ENCODE measurements at places on chromosomes 11 and 22.

DNA sequence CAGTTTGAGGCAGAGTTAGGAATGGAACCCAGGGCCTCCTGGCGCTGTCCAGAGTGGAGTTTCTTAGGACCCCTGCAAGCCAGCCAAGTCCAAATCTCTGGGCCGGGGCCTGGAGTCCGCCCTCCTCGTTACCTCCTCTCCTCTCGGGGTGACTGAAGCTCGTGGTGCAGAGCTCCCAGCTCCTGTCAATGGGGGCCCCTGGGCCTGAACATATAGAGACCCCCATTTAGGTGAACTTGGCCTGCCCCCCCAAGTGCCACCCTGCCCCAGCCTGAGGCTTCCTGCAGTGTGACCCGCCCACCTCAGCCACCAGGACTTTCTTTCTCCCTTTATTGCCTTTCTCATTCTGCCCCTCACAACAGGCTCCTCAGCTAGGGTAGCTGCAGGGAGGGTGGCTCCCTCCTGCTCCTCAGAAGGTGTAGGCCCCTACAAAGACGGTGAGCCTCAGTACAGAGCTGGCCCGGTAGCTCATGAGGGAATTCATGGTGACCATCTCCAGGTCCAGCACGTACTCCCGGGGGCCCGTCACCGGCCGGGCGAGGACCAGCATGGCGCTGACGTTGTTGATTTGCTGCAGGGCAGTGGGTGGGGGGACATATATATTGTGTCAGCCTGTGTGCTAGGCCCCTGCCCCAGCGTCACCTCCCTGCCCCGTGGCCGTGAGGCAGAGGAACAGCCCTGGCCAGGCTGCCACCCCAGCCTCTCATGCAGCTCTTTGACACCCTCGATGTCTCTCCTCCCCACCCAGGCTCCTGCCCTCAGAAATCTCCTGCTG lies 5.9 kb downstream of the EFEMP2 start:
- no peak for DNase-seq

DNA sequence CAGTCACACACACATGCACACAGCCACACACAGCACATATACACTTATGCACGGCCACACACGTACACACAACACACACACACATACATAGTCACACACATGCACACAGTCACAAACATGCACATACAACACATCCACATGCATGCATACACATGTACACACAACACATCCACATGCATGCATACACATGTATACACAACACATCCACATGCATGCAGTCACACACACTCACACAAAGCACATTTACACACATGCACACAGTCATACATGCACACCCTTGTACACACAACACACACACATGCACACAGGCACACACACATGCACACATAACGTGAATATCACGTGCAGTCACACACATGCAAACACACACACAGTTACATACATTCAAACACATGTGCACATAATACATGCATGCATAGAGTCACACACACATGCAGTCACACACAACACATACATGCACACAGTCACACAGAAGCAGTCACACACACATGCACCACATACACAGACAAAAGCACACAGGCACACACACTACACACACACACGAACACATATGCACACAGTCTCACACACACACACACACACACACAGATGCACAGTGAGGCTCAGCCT lies 18.8 kb downstream of the IFITM10 start:
- no peak for DNase-seq

GRCh38 chr11:27700351-27701301 lies at the start of gene BDNF:
Gene BDNF, minus strand, starts transcription at chr11:27700455. Its CDS starts 41,891 bp downstream, at chr11:27658564.
- peak; percentile 53 for DNase-seq

- DNase-seq, result no peak
Measured at GRCh38 chr11:1877211-1878136, 14.2 kb downstream of the PRR33 start.

GRCh38 chr22:33299245-33299956 lies 241.2 kb upstream of the SYN3 start:
- DNase-seq, result no peak

GRCh38 chr11:107847184-107847583 lies 11.4 kb downstream of the SLC35F2 start:
- DNase-seq, result no peak

GRCh38 chr11:75595429-75595828 lies 33.4 kb downstream of the SERPINH1 start:
- DNase-seq, result no peak

DNA sequence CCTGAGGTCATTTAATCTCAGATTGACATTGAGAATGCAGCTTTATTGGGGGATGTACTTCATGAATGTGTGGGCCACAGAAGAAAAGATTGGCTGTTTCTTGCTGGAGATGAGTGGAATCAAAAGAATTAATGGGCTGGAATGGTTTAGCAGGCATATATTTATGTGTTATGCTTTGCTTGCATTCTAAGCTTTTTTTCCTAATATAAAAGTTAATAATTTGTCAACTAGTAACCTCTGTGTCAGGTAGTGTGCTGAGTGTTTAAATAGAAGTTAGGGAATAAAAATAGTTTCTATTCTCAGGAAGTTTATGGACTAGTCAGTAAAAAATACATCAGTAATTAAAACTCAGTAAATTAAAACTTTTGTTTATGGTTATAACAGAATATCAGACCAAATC lies 67.4 kb upstream of the PRODH start:
- no peak for DNase-seq

GRCh38 chr11:111205632-111206385 lies 39.7 kb upstream of the POU2AF2 start:
- no peak for DNase-seq

- no peak for DNase-seq
Measured at GRCh38 chr11:119091178-119091577, 6.5 kb downstream of the HMBS start.

GRCh38 chr11:41190437-41191082 lies 268.9 kb downstream of the LRRC4C start:
- no peak for DNase-seq

- no peak for DNase-seq
Measured at GRCh38 chr11:3914805-3915204, 59.3 kb downstream of the STIM1 start.

- DNase-seq, result peak; percentile 92
Measured at GRCh38 chr11:48018528-48019216, 38.3 kb downstream of the PTPRJ start.

- DNase-seq, result peak; percentile 35
Measured at GRCh38 chr11:125423247-125423849, 72.7 kb downstream of the FEZ1 start.

GRCh38 chr22:42991010-42991651 lies 23.8 kb downstream of the PACSIN2 start:
- DNase-seq, result peak; percentile 56

- peak; percentile 90 for DNase-seq
Measured at GRCh38 chr22:39205344-39206021, 39.3 kb downstream of the PDGFB start.

GRCh38 chr11:1207401-1208143 lies 15.3 kb upstream of the MUC5B start:
- DNase-seq, result no peak

DNA sequence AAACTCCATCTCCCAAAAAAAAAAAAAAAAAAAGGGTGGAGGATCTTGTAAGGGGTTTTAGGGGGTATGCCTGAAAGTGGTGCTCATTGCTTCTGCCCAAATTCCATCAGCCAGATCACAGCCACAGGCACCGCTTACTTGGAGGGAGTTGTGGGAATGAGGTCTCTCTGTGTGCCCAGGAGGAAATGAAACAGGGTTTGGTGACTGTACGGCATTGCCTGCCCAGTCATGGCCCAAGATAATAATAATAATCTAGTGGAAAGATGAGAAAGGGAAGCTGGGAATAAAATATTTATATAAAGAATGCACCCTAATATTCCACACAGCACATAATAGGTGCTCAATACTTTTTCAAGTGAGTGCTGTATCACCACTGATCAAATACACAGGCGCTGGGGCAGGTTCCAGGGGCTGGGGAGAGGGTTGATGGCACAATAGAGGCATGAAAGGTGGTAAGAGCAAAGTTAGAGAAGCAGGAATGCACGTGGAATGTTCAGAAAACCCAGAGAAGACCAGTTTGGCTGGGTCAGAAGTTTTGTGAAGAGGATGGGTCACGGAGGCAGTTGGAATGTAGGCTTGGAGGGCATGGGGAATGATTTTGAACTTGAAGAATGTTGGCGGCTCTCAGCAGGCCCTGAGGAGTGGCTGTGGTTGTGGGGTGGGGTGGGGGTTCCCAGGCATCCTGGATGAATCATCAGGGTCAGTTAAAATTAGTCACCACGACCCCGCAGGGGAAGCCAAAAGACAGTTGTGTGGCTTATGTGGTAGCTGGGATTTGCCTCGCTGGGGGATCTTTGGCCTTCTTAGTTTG lies 12.5 kb upstream of the MB start:
- peak; percentile 88 for DNase-seq

- no peak for DNase-seq
Measured at GRCh38 chr11:75160220-75160757, 9.4 kb downstream of the SLCO2B1 start.

GRCh38 chr22:42645341-42645937 lies 3.8 kb downstream of the CYB5R3 start:
- no peak for DNase-seq

DNA sequence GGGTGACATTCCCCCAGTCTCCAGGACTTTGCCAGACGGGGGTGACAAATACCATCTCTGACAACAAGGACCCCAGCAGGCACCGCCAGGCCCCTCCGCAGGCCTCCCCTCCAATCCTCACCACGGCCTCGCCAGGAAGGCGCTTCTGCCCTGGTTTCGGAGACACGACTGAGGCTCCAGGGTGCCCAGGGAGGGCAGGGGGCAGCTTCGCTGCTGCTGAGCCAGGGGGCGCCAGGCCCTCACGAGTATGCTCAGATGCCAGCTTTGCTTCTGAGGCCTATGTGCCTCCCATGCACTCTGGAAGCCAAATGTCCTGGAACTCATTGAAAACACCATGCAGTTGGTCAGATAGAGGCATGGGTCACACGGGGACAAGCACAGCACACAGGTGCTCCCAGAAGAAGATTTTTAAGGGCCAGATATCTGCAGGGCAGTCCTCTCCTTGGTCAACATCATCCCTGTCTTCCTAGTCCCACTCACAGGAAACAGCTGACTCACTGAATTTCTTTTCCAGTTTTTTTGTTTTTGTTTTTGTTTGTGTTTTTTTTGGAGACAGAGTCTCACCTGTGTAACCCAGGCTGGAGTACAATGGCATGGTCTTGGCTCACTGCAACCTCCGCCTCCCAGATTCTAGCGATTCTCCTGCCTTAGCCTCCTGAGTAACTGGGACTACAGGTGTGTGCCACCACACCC lies 19.9 kb downstream of the BID start:
- no peak for DNase-seq

- DNase-seq, result no peak
Measured at GRCh38 chr11:88360141-88360540, 22.6 kb upstream of the CTSC start.

- DNase-seq, result no peak
Measured at GRCh38 chr22:43092085-43092484, 2.9 kb upstream of the TTLL1 start.

DNA sequence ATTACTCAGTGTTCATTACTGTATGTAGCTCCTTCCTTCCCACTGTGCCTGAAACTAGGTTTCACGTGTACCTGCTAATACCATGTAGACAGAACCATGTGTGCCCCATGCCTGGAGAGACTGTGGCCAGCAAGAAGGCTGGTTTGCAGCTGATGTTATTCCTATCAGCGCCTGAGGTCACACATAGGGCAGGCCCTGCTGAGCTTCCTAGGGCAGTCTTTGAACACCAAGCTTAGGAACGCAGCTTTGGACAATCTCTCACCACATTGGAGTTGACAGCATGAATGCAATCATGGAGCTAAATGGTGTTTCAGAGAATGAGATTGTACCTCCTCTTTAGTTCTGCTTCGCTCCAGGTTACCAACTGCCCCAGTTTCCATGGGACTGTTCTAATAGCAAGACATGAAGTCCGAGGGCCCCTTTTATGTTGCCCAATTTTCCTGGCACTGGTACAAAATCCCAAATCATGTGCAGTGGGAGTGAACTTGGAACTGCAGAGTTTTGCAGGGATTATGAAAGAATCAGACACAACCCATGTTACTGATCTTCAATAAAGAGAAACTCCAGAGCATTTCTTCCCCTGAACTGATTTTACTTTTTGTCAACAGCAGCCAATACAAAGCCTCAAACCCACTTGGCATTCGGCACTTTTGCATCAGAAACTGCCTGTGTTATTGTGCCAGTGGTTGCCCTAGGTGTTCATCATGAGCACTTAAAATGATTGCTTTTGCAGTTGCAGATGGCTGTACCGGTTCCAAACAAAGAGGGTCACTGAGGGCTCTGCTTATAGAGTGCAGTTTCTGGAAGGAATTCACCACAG lies 154.2 kb upstream of the TTC12 start:
- DNase-seq, result no peak

DNA sequence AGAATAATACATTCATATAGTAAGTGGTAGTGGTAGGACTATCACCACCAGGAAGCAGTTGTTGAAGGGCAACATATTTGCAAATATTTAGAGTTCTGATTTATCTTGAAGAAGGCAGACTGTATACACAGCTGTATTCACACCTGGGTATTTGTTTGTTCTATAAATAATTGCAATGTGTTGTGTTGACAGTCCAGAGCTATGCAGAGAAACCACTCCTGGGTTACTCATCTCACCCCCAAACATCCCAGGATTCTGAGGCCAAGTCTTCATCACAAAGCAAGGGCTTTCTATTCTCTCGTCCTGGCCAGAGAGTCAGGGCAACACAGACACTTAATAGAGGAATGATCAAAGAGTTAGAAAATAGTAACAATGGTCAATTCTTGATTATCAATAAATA lies 102.1 kb upstream of the FAT3 start:
- no peak for DNase-seq

DNA sequence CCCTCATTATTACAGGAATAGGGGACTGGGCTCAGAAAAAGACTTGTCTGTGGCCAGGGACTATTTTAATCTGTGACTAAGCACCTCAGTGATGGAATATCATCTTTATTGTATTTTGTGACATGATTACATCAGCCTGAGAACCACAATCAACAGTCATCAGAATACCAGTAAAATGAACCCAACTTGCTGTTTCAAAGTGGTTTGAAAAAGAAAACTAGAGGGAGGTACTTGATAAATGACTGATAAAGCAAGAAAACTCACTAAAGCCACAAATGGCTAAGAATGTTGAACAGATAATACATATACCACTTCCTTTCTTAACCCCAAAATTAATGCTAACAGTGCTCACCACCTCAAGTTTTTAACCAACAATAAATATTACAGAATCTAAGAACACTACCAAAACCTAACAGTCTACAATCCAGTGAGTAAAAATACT lies 155.7 kb downstream of the ATG16L2 start:
- DNase-seq, result peak; percentile 39

DNA sequence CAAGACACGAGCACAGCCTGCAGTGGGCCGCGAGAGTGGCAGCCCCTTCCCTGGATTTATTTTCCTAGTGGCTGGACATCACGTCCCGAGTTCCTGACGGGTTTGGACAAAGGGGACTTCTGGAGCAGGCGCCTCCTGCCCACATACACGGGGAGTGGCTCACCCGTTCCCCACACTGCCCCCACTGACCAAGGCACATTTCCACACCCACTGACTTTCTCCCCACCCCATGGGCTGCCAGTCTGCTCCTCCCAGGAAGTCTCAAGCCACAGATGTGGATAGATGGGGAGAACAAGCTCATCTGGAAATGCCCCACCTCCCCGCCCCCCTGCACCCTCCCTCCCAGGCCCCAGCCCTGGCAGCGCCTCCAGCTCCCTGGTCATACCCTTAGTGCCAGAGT lies 34.0 kb upstream of the FADD start:
- no peak for DNase-seq

GRCh38 chr22:49889071-49889470 lies 29.2 kb downstream of the ALG12 start:
- DNase-seq, result no peak

GRCh38 chr11:111696556-111696955 lies 69.6 kb downstream of the PPP2R1B start:
- no peak for DNase-seq

- DNase-seq, result no peak
Measured at GRCh38 chr11:60747359-60747873, 9.3 kb upstream of the MS4A15 start.
